ENCODE measurements at places on chromosomes 4 and X. TPM values are rescaled to one million over a fixed set of nuclear protein-coding genes. Genes with fewer than 3 reads are reported as not detected.

DNA sequence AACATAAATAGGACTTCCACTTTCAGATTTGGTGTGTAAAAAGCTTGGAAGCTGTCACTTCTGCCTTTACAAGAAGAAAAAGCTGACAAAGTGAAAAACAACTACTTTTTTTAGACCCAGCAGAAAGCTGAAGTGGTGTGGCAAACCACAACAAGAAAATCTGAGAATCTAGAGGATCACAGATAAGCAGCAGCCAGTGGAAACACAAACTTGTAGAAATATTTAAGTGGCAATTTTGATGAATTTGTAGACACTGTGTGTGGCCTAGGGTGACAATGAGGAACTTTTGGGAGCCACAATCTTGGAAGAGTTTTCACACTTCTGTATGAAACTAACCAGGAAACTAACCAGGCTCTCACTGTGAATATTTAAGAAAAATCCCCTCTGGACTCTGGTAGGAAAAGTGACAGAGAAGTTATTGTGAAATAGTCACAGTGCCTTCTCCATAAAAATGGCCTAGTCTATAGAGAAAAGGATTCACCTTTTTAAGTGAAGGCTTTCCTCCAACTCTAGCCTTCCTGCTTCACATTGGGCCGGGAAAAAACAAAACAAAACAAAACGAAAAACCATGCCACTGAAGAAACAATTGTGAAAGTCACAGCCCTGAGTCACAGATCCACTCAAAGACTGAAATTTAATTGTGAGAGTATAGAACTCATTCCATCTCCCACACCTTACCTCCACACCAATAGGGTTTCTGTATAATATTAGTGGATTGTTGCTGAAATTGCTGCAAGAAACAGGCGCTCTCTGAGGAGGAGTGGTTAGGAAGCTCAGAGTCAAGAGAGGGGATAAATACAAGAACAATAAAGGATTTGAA is 26.7 kb upstream of the GUCY1A1 start:
- H3K4me1 ChIP-seq = no peaks in the 10 kb centered on the region
- no peak overlapping the region for H3K4me3 ChIP-seq
- H3K27ac ChIP-seq = no peak overlapping the region
- no peak for DNase-seq

The PCYT1B gene
- total RNA-seq = 0.13 TPM

The SPANXA2 gene
- total RNA-seq = not detected

- H3K27ac ChIP-seq = no peak overlapping the region
- H3K27me3 ChIP-seq = no peaks in the 10 kb centered on the region
Measured at GRCh38 chrX:24184018-24184417, 34.5 kb downstream of the ZFX start.

- peaks cover 37% of the 10 kb centered on the region for H3K4me1 ChIP-seq
- H3K27ac ChIP-seq = peak overlapping the region; percentile 64
- no peaks in the 10 kb centered on the region for H3K27me3 ChIP-seq
- DNase-seq = peak; percentile 2
- no peak overlapping the region for H3K4me3 ChIP-seq
Measured at GRCh38 chr4:140296335-140297220, 76.9 kb upstream of the SCOC start.

GRCh38 chr4:8403173-8403753 is 37.3 kb downstream of the ACOX3 start:
- peaks cover 12% of the 10 kb centered on the region for H3K4me1 ChIP-seq
- H3K36me3 ChIP-seq = peaks cover 96% of the 10 kb centered on the region
- no peaks in the 10 kb centered on the region for H3K27me3 ChIP-seq
- no peak overlapping the region for H3K4me3 ChIP-seq

The SLC39A8 gene
- 5.1 TPM for total RNA-seq

GRCh38 chr4:100981447-100982204 is 365.7 kb downstream of the PPP3CA start:
- peak overlapping the region; percentile 64 for H3K27ac ChIP-seq
- H3K4me1 ChIP-seq = no peaks in the 10 kb centered on the region
- no peak overlapping the region for H3K4me3 ChIP-seq
- H3K27me3 ChIP-seq = no peaks in the 10 kb centered on the region

The NCAPG gene
- 6.6 TPM for total RNA-seq

DNA sequence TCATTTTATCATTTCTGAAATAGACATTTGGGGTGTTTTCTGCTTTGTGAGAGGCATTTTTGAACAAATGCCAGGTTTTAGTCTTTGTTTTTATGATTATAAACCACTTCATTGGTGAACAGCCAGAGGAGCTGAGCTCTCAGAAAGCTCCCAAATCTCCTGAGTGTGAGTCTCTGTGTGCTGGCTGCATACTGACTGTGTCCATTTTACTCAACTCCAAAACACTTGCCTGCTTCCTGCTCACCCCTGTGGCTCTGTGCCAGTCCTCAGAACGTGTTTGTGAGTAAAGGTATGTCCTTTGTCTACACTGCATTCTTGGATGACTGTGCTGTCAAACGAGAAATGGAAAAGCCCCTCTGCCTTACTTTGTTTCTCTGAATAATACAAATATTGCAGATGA is 5.4 kb upstream of the LRAT start:
- no peak for DNase-seq
- H3K4me1 ChIP-seq = peaks cover 12% of the 10 kb centered on the region
- H3K36me3 ChIP-seq = no peaks in the 10 kb centered on the region
- peaks cover 36% of the 10 kb centered on the region for H3K27me3 ChIP-seq

The PCDH18 gene
- 20.4 TPM for total RNA-seq

The NHSL2 gene
- 0.23 TPM for total RNA-seq

The RRH gene
- not detected for total RNA-seq

The FAM47B gene
- total RNA-seq = not detected

GRCh38 chr4:109298279-109299010 is 4.0 kb downstream of the COL25A1 start:
- H3K4me3 ChIP-seq = no peak overlapping the region
- H3K4me1 ChIP-seq = peaks cover 17% of the 10 kb centered on the region
- DNase-seq = no peak
- H3K27me3 ChIP-seq = peaks cover 7% of the 10 kb centered on the region

DNA sequence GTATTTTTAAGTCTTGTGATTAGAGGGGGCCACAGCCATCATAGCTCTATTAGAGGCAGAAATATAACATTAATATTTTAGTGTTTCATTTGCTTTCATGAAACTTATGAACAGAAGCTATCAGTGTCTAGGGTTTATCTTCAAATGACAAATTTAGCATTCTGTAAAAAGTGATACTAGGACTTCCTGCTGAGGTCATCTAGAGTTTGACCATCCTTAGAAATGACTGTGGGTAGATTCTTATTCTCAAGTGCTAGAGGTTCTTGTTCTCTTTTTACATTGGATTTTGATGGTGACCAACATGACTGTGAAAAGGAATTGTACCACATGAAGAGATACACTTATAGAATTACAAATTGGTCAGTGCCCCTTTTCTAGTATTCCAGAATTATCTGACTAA is 568.6 kb downstream of the RPA4 start:
- DNase-seq = no peak
- no peaks in the 10 kb centered on the region for H3K36me3 ChIP-seq

DNA sequence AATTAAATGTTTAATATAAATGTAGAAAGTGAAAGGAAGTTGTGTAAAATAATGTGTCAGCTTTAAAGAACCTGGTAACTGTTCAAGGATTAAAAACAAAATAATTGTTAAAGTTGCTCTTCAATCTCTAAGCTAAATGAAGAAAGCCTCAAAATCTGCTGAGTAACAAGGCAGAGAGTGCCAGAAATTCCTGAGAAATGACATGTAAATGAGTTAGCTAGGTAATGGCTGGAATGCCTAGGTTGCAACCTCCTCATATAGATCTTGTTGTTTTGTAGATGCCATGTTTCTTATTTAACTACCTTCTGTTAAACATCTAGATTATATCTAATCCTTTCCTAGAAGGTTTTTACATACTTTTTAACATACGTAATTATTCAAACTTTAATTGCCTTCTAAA is 763.6 kb upstream of the AGA start:
- no peaks in the 10 kb centered on the region for H3K4me1 ChIP-seq
- H3K36me3 ChIP-seq = no peaks in the 10 kb centered on the region
- H3K27me3 ChIP-seq = no peaks in the 10 kb centered on the region
- H3K27ac ChIP-seq = no peak overlapping the region
- no peak for DNase-seq
- H3K4me3 ChIP-seq = no peak overlapping the region

DNA sequence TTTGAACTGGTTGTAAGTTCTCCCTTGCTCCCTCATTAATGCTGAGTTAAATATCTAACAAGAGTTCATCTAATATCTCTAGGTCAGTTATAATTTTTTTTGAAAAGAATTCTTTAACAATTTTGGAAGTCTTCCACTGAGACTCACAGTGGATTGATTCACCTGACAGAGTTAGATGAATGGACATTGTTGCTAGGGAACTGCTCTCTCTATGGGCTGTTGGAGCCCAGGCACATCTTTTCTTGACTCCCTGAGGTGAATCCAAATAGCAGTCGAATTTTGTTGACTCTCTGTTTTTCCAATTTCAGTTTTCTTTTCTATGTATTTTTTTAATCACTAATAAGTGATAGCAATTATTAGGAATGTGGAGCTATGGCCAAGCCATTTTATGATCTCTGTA is 996.1 kb upstream of the PABPC4L start:
- DNase-seq = no peak
- H3K27me3 ChIP-seq = no peaks in the 10 kb centered on the region
- no peaks in the 10 kb centered on the region for H3K36me3 ChIP-seq
- H3K4me1 ChIP-seq = no peaks in the 10 kb centered on the region
- H3K27ac ChIP-seq = no peak overlapping the region

- H3K27ac ChIP-seq = peak overlapping the region; percentile 36
- no peaks in the 10 kb centered on the region for H3K36me3 ChIP-seq
- DNase-seq = no peak
- no peaks in the 10 kb centered on the region for H3K4me1 ChIP-seq
Measured at GRCh38 chrX:46823481-46823880, 13.4 kb upstream of the RP2 start.

DNA sequence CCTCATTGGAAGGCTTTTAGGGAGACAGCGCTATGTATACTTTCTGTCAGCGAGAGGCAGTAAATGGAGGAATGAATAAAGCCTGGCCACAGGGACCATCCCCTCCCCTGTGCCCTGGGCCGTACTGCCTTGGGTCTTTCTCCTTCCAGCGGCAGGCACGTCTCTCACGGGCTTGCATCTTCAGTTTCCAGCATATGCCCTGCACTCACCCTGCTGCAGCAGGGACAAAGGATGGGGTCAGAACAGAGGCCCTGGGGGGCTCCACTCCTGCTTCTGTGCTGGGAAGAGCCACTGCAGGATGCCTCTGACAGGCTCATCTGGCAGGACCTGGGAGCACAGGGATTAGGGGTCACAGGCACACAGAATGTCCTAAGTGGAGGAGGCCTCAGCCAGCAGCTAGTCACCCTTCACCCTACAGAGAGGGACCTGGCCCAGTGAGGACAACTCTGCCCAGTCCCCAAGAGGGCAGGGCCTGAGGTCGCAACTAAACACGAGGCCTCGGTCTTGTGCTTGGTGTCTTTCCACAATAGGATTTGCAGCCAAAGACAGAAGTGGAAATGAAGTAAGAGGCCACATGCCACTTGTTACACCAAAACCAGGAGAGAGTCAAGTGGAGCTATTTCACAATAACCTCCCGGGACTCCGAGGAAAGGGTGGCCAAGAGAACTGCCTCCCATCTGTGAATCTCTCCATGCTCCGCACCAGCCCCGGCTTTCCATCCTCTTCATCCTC is 150.8 kb downstream of the AFAP1 start:
- peaks cover 85% of the 10 kb centered on the region for H3K36me3 ChIP-seq
- peak overlapping the region; percentile 44 for H3K27ac ChIP-seq
- H3K27me3 ChIP-seq = no peaks in the 10 kb centered on the region
- no peak overlapping the region for H3K4me3 ChIP-seq

DNA sequence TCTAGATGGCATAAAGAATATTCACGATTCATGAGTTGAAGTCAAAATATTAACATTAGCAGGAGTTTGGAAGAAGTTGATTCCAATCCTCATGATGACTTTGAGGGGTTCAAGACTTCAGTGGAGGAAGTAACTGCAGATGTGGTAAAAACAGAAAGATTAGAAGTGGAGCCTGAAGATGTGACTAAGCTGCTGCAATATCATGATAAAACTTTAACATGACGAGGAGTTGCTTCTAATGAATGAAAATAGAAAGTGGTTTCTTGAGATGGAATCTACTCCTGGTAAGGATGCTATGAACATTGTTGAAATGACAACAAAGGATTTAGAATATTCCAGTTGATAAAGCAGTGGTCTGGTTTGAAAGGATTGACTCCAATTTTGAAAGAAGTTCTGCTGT is 70.1 kb upstream of the TMLHE start:
- H3K4me1 ChIP-seq = no peaks in the 10 kb centered on the region
- H3K4me3 ChIP-seq = no peak overlapping the region
- H3K27ac ChIP-seq = no peak overlapping the region
- DNase-seq = no peak
- no peaks in the 10 kb centered on the region for H3K36me3 ChIP-seq

The MAGEC1 gene
- total RNA-seq = not detected

- no peak overlapping the region for H3K4me3 ChIP-seq
- H3K27ac ChIP-seq = no peak overlapping the region
- no peaks in the 10 kb centered on the region for H3K4me1 ChIP-seq
- no peak for DNase-seq
- no peaks in the 10 kb centered on the region for H3K27me3 ChIP-seq
Measured at GRCh38 chr4:1533501-1534064, 127.3 kb upstream of the NKX1-1 start.

- no peak overlapping the region for H3K27ac ChIP-seq
- DNase-seq = no peak
- H3K36me3 ChIP-seq = no peaks in the 10 kb centered on the region
- H3K4me1 ChIP-seq = no peaks in the 10 kb centered on the region
- no peak overlapping the region for H3K4me3 ChIP-seq
Measured at GRCh38 chrX:30153881-30154260, 61.5 kb upstream of the MAGEB2 start.

The MAD2L1 gene
- 14.1 TPM for total RNA-seq

The NUDT11 gene
- total RNA-seq = 1.1 TPM

GRCh38 chr4:9704551-9705332 is 76.7 kb upstream of the DRD5 start:
- no peaks in the 10 kb centered on the region for H3K36me3 ChIP-seq
- H3K27ac ChIP-seq = no peak overlapping the region
- no peak for DNase-seq
- no peaks in the 10 kb centered on the region for H3K4me1 ChIP-seq

The UBQLN2 gene
- total RNA-seq = 43.7 TPM

- no peak for DNase-seq
- no peak overlapping the region for H3K27ac ChIP-seq
- H3K4me1 ChIP-seq = no peaks in the 10 kb centered on the region
- H3K36me3 ChIP-seq = no peaks in the 10 kb centered on the region
- no peak overlapping the region for H3K4me3 ChIP-seq
Measured at GRCh38 chr4:96455045-96455720, 615.3 kb downstream of the PDHA2 start.

The TMSB15C gene
- total RNA-seq = 0.53 TPM
